Activated CD4-positive, alpha-beta memory T cell treated with anti-CD3 and anti-CD28 coated beads for 36 hours (primary cell): ENCODE measurements at places on chromosomes 12 and 14. TPM values are rescaled to one million over a fixed set of nuclear protein-coding genes. Genes with fewer than 3 reads are reported as not detected.

SERPINA3 gene
- total RNA-seq: not detected

GRCh38 chr12:118964988-118965387, 16.4 kb upstream of the SRRM4 start:
- no peaks in the 10 kb centered on the region for H3K36me3 ChIP-seq
- DNase-seq: no peak
- no peaks in the 10 kb centered on the region for H3K27me3 ChIP-seq
- H3K4me1 ChIP-seq: no peaks in the 10 kb centered on the region

DNA sequence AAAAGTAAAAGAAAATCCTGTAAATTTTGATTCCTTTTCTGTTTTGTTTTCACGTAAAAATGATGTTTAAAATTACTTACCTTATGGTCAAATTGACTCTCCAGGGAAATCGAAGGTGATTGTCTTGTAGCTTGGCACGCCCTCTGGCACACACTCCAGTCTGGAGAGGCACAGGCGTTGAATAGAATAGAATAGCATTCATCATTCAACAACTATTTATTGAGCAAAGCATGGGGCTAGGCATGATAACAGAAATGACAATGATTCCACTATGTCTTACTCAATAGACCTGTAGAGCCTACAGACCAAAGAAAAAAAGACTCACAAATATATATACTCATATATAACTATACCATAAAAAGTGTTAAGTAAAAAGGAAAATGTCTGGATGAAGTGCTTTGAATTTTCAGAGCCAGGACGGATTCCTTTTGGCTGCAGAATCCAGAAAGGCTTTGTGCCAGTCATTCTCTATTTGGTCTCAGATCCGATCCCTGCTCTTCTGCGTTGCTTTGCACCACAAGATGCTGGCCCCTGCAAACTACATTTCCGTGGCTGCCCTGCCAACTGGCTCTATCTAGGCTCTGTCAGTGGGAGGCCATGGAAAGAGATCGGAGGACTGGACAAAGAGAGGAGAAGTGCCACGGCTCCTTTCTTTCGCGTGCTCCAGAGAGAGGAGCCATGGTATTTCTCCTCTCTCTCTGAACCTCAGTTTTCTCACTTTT, 231.8 kb downstream of the CRADD start:
- H3K4me1 ChIP-seq: no peaks in the 10 kb centered on the region
- no peak for DNase-seq
- no peak overlapping the region for H3K27ac ChIP-seq
- no peaks in the 10 kb centered on the region for H3K27me3 ChIP-seq
- H3K4me3 ChIP-seq: no peak overlapping the region

- H3K4me3 ChIP-seq: no peak overlapping the region
- no peak overlapping the region for H3K27ac ChIP-seq
- no peak for DNase-seq
- H3K36me3 ChIP-seq: no peaks in the 10 kb centered on the region
- H3K4me1 ChIP-seq: no peaks in the 10 kb centered on the region
Observed at GRCh38 chr12:18468246-18469075, 207.1 kb downstream of the PIK3C2G start.

DNA sequence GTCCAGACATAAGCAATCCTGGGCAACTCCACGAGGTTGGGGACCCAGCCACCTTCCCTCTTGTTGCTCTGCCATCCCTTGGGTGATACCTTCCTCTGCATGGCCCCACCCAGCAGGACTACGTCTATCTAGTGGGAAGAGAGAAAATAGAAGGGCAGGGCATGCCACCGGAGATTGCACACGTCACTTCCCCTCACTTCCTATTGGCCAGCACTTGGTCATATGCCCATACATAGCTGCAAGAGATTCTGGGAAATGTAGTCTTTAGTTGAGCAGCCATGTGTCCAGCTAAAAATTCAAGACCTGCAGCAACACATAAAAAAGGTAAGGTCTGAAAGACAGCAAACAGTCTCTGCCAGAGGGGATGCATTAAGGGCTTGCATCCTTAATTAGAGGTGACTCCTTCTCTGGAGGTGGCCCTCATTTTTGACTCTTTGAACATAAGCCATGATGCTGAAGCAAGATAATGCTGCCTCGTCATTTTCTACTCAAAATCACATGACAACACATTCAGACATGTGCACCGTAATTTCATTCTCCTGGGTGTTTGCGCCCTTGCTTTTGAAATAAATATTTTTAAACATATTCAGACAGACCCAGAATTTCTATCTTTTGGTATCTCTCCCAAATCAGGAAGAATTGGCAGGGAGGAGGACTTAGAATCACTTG, 91.8 kb upstream of the PWP1 start:
- no peaks in the 10 kb centered on the region for H3K4me1 ChIP-seq
- DNase-seq: no peak
- H3K27ac ChIP-seq: no peak overlapping the region
- H3K4me3 ChIP-seq: no peak overlapping the region
- H3K36me3 ChIP-seq: peaks cover 13% of the 10 kb centered on the region

GRCh38 chr12:65876898-65877721, 52.8 kb downstream of the HMGA2 start:
- H3K27ac ChIP-seq: no peak overlapping the region
- no peak for DNase-seq
- H3K36me3 ChIP-seq: no peaks in the 10 kb centered on the region
- H3K4me1 ChIP-seq: peaks cover 4% of the 10 kb centered on the region
